ENCODE measurements at places on chromosomes 13 and 19.
A peak's percentile ranks its signal among the peaks of the same experiment; 100 is the strongest.

GRCh38 chr19:51689751-51690453 lies 3.2 kb upstream of the SPACA6 start:
- DNase-seq: no peak

DNA sequence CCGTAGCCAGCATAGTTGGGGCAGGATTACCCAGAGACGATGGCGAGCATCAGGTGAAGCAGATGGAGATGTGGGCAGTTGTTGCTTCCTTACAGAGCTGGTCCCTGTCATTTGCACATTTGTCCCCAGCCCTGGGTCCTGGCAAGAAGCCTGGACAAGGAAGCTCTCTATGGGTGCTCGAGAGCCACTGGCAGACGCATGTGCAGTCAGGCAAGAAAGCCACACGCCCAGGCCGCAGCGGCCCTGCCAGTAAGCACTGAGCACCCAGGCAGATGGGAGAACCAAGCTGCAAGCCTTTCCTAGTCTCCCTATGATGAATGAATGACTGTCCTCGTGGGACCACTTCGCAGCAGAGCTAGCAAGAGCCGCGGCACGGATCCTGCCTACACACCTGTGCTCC lies 182.8 kb downstream of the FOXO1 start:
- no peak for DNase-seq

GRCh38 chr13:100526318-100527000 lies 62.1 kb downstream of the GGACT start:
- DNase-seq: no peak

DNA sequence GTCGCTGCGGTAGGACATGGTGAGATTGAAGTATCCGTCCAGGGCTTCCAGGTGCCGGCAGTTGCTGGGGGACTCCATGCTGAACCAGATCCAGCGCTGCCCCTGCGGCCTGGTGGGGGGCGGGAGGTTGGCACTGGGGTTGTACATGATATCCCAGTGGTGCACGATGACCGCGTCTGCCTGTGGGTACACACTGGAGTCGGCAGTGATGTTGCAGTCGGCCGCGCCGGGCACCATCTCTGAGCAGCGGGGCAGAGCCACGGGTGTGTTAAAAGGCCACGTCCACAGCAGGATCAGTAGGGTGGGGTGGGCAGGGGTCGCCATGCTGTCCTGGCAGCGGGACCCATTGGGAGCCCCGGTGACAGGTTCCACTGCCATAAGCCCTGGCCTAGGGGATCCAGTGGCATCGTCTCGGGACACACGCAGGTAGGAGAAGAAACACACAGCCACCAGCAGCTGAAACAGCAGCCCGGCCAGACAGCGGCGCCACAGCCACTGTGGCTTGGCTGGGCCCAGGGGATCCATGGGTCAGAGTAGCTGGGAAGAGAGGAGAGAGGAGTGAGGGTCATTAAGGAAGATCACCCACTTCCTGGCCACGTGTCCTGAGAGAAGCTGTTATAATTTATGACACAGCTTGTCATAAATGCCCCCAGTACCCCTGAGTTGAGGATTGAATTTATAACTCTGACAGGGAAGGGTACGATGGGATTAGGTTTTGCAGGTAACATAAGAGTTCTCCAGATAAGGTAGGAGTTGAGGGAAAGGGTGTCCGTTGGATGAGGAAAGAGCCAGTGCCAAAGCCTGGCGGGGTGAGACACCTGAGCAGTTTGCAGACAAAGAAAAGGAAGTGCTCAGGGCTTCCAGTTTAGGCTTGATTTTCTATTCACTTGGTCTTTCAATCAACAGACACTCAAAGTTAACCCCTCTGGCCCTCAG lies 2.9 kb downstream of the FUT5 start:
- no peak for DNase-seq

- DNase-seq: no peak
Observed at GRCh38 chr19:41551212-41551610, 24.8 kb upstream of the CEACAM21 start.

GRCh38 chr13:22061371-22061805 lies 390.5 kb downstream of the FGF9 start:
- no peak for DNase-seq

DNA sequence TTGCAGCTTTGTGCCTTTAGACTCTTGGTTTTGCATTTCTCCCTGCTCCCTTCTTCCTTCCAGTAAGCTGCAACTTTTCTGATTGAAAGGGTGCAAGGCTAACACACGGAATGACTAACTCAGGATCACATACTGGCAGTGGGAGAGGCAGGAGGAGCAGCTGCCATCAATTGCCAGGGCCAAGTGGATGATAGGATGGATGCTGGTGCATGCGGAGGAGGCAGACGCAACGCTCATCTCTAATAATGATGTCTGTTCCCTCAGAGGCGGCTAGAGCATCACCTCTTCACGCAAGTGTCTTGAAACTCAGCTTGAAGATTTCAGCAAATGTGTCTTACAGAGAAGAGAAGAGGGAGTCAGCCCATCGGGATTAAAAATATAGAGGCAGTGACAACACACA lies 49.5 kb upstream of the TPM4 start:
- no peak for DNase-seq

DNA sequence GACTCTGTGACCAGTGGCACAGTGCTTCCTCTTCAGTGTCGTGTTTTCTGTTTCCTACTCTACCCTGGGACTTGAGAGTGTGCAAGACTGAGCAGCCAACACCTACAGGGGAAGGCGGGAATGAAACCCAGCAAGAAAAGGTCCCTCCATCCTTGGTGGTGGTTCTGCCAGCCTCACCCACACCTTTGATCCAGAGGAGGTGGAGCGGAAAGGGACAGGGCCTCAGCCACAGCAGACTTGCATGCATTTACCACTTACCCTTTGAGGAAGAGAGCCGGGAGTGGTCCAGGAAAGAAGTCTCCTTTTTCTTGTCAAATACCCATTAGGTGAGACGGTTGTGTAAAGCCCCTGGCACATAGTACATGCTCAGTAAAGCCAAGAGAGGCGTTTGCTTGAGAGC lies 164.8 kb upstream of the ZNF536 start:
- no peak for DNase-seq

- DNase-seq: no peak
Observed at GRCh38 chr19:50173127-50173526, 10.0 kb upstream of the IZUMO2 start.

DNA sequence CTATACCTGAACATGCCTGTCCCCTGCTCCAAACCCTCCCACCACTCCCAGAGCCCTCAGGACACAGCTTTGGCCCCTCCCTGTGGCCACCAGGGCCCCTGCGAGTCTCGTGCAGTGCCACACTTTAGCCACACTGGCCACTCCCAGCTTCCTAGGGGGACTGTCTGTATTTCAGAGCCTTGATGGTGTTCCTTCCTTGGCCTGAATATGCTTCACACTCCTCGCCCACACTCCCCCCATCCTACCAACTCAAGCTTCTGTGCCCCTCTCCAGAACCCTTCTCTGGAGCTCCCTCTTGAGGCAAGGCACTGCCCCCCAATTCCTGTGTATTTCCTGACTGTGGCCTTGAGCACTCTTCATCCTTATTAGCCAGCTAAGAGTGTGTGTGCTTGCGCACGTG lies 80.2 kb downstream of the DPF1 start:
- DNase-seq: no peak

- no peak for DNase-seq
Observed at GRCh38 chr19:7856679-7857663, 17.2 kb downstream of the PRR36 start.

GRCh38 chr19:43755256-43755801 lies 567 bp upstream of the SMG9 start:
- DNase-seq: peak; percentile 68

- no peak for DNase-seq
Observed at GRCh38 chr13:111372651-111373425, 52.4 kb downstream of the TEX29 start.

DNA sequence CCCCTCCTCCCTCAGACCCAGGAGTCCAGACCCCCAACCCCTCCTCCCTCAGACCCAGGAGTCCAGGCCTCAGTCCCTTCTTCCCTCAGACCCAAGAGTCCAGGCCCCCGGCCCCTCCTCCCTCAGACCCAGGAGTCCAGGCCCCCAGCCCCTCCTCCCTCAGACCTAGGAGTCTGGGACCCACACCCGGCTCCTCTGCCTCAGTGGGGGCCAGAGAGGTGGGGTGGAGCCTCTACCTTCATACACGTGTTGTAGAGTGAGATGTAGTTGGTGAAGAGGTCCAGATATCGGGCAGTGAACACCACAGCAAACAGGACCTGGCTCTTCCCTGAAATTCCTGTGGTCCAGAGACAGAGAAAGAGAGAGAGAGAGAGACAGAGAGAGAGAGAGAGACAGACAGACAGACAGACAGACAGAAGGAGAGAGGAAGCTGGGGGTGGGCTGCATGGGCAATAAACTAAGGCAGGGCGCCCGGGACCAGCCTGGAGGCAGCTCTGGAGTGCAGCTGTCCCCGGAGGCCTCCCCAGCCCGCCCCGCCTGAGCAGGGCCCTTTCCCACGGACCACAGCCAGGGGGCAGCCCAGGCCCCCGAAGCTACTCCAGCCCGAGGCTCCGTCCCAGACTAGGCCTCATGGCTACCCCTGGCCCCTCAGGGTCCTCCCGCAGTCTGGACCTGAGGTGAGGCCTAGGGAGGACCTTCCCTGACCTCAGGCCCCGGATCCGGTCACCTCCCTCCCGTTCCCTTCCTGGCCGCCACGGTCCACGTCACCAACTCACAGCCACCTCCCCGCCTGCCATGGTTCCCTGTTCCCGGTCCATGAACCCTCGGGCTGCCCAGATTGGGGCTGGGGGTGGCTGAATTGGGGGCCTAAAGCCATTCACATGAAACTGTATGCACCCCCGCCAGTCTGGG lies 907 bp downstream of the KDELR1 start:
- DNase-seq: peak; percentile 31

GRCh38 chr13:78228211-78228610 lies 309.6 kb upstream of the EDNRB start:
- no peak for DNase-seq

All from effector CD8-positive, alpha-beta T cell (primary cell).